ENCODE measurements at places on chromosomes 4 and X. TPM values are rescaled to one million over a fixed set of nuclear protein-coding genes. Genes with fewer than 3 reads are reported as not detected.

- DNase-seq = no peak
These were observed 77.5 kb downstream of the MID1IP1 start for GRCh38 chrX:38878641-38879340.

- no peak for DNase-seq
These were observed 157.5 kb upstream of the ITM2A start for GRCh38 chrX:79524642-79525041.

DNA sequence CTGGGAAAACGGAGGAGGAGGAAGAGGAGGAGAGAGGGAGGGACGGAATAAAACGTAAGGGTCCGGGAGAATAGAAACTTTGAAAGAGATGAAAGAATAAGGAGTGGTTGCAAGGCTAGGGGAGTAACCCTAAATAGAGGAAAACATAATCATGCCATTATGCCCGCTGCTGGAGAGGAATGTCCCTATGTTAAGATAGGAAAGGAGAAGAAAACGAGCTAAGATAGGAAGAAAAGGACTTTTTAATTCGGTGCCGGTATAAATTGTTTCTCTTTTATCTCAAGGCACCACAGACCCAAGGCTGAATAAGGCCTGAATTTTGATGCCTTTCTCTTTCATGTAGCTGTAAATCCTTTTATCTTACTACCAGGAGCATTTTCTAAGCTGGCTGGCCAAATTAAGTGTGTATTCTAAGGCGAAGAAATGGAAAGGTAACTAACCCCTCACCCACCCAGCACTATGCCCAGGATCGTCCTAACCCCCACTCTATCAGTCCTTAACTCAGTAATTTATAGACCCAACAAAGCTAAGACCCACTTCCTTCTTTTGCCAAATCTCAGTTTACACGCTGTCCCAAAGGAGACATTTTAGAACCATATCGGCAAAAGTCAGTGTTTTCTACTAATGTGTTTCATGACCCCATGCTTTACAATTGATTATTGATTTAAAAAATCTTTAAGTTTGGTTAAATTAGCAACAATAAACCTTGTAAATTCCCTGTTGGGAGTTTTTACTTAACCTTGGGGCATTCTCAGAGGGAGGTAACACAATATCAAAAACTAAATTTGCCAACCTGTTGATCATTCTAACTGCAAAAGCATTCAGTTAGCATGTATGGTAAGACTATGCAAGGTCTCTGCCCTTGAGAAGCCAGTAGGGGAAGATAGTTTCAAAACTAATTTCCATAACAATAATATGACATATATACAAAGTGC lies 1.1 kb upstream of the CUL4B start:
- DNase-seq = no peak

The CCKAR gene
- not detected for total RNA-seq

GRCh38 chr4:75678965-75679364 lies 5.8 kb upstream of the G3BP2 start:
- no peak for DNase-seq

The VCX3A gene
- 2.3 TPM for total RNA-seq

GRCh38 chr4:55172694-55173287 lies 47.4 kb upstream of the KDR start:
- DNase-seq = no peak

GRCh38 chr4:73010789-73011628 lies 58.5 kb downstream of the COX18 start:
- DNase-seq = no peak

The PNMA3 gene
- not detected for total RNA-seq

GRCh38 chr4:128338634-128339355 lies 51.2 kb upstream of the PGRMC2 start:
- DNase-seq = peak; percentile 86

The SERPINA7 gene
- total RNA-seq = not detected

GRCh38 chr4:157014621-157015591 lies 43.3 kb upstream of the PDGFC start:
- peak; percentile 34 for DNase-seq

DNA sequence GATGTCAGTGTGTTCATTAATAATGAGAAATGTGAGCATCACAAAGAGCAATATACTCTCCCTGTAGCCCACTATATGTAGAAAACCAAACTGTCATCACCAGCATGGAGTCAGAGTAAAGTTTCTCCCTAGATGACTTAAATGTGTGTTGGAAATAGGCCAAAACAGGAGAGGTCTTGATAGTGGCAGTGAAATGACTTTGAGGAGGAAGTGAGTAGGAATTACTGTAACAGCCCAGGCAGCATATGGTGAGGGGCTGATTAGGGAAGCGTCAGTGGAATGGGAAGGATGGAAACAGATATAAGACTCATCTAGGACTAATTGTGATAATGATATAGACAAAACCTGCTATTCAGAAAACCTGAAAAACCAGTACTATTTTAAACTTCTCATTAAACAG lies 83.9 kb downstream of the ATXN3L start:
- DNase-seq = no peak

GRCh38 chr4:92387459-92388069 lies 83.8 kb downstream of the GRID2 start:
- no peak for DNase-seq

DNA sequence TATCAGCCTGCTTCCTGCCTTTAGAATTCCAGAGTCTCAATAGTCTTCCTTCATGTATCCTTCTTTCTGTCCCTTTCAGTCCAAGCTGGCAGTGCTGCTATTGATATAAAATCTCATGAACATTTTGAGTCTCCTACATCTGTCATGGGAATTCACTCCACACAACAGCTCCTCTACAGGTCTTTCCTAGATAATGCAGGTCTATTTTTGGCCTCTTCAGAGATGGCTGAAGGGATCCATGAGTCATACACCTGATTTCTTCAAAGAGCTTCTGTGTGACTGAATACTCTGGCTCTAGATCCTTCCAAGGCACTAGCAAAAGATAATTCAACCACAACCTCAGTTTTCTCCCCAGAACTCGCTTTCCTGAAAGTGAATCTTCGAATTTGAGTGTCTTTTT lies 115.4 kb downstream of the STPG2 start:
- peak; percentile 50 for DNase-seq
